ENCODE measurements at places on chromosomes 16 and 17.

DNA sequence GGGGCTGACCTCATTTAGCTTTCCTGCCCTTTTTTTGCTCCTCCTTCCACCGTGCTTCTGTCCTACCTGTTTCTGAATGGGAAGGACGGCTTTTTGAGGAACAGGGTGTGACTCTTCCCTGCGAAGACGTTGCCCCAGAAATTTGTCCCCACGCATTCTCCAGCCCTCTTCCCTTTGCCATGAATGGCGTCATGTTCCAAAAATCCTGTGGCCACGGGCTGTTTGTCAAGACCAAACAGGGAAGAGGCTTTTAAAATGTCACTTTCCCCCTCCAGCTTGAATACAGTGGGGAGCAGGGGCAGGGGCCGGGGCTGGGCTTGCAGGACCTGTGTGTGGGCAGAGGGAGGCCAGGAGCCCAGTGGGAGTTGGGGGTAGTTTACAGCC lies 13.9 kb downstream of the MPRIP start:
- DNase-seq, result no peak

DNA sequence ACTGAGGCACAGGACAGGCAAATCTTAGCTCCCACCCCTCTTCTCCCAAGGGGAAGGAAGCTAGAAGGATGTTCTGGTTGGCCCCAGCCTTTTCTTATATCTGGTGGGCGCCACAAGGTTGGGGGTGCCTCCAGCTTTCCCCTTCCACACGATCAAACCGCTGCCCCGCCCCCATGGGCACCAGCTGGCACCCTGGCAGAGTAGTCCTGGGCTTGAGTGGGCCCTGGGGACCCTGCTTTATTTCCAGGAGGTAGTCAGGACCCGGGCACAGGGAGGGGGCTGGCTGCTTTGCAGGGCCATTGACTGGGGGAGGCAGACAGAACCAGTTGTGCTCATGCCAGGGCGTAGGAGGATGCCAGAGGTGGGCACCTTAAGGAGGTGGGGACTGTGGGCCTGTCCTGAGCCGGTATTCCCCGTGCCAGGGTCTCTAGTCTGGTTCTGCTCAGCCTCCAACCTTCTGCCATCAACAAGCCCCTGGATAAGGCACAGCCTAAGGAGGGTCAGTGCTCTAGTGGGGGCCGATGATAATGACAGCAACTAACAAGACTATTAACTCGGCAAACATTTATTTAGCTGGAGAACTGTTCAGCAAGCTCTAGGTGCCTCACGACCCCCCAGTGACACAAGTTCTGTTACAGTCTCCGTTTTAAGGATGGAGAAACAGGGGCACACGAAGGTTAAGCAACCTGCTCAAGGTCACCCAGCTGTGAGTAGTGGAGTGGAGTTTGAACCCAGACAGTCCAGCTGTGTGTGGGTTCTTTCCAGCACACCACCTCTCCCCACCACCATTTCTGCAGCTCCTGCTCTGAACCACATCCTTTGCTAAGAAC lies 7.6 kb upstream of the PPP1R1B start:
- no peak for DNase-seq

GRCh38 chr16:70712942-70713341 lies 27.1 kb upstream of the MTSS2 start:
- DNase-seq, result no peak

GRCh38 chr16:1291576-1291974 lies 17.9 kb upstream of the UBE2I start:
- DNase-seq, result no peak

DNA sequence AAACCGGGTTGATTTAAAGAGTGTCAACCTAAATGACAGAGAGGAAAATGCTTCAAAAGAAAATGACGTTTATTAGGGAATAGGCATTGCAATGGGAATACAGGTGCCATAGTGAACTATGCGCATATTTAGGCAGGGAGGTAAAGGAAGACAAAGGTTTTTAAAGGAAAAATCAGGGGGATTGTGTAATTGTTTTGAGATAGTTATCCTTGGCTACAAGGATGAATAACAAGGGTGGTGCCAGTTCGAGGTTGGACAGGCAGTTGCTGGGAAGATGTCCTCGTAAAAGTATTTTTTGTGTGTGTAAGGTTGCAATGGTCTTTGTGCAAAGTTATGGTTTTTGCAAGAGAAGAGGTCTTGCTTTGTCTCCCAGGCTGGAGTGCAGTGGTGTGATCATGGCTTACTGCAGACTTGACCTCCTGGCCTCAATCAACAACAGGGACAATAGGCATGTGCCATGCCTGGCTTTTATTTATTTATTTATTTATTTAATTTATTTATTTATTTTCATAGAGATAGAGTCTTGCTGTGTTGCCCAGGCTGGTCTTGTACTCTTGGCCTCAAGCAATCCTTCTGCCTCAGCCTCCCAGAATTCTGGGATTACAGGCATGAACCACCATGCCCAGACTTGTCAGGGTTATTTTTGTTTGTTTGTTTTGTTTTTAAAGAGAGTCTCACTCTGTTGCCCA lies 63.1 kb downstream of the CACNG3 start:
- DNase-seq, result no peak

DNA sequence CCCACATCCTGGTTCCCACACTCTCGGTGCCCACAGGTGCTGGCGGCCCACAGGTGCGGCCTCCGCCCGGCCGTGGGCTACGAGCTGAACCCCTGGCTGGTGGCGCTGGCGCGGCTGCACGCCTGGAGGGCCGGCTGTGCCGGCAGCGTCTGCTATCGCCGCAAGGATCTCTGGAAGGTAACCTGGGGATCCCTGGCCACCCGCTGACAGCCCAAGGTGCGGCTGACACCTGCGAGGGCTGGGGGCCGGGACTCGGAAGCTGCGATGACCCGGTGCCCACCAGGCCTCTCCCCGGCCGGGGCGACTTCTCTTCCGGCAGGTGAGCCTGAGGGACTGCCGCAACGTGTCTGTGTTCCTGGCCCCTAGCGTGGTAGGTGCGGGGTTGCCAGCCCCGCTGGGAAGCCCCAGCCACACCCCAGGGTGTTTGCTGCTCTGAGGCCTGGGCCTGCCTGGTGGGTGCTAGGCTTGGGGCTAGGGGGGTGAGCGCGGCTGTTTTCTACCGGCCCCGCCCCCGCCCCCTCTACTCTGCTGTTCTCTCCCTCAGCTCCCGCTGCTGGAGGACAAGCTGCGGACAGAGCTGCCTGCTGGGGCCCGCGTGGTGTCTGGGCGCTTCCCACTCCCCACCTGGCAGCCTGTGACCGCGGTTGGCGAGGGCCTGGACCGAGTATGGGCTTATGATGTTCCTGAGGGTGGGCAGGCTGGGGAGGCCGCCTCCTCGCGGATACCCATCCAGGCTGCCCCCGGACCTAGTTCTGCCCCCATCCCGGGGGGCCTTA lies 1.0 kb downstream of the ANTKMT start:
- DNase-seq, result no peak

DNA sequence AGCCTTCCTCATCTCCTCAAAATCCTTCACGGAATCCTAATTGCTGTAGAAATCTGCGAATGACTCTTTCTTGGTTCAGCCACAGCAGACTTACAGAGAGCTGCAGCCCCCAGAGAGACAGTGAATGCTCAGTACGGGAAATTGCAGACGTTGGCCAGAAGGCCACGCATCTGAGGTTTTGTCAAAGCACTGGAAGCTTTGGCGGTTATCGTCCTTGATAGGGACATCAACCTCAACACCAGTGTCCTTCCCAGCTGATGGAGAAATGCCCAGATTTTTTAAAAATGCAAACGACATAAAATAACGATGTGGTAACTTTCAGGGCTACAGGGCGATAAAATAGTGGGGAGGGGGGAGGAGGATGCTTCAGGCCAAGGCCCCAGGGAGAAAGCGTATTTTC lies 166.6 kb upstream of the CIBAR2 start:
- DNase-seq, result no peak

GRCh38 chr17:49216953-49217650 lies 6.6 kb downstream of the ABI3 start:
- DNase-seq, result no peak

- DNase-seq, result no peak
Measured at GRCh38 chr16:24611310-24611709, 71.9 kb downstream of the RBBP6 start.

GRCh38 chr16:69286941-69287713 lies 24.0 kb upstream of the VPS4A start:
- DNase-seq, result peak; percentile 87

DNA sequence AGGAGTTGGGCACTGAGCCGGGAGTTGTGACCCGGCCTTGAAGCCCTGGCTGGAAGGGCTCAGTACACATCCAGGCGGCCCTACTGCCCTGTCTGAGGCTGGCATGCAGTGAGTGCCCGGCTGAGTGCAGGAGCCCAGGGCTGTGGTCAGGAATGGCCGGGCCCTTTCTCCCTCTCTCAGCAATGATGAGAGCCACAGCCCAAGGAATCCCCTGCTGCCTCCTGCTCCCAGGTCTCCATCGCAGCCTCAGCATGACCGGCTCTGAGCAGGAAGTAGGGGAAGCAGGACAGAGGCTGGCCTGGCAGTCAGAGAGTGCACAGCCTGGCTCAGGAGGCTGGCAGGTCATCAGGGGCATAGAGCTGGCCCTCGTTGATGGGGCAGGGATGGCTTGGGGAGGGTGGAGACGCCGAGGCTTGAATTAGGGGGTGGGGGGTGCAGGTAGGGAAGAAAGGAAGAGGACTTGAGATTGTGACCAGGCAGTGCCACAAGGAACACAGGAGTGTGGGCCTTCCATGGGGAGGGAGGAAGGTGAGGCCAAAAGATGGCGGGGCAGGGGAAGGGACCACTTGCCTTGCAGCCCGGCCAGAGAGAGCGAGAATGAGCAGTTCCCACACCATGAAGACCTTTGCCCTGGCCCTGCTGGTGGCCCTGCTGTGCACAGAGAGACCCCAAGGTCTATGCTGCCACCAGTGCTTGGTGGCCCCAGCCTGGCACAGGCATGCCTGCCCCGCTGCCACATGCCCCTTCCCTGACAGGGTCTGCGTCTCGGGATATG lies 32.1 kb upstream of the KRT17 start:
- no peak for DNase-seq

DNA sequence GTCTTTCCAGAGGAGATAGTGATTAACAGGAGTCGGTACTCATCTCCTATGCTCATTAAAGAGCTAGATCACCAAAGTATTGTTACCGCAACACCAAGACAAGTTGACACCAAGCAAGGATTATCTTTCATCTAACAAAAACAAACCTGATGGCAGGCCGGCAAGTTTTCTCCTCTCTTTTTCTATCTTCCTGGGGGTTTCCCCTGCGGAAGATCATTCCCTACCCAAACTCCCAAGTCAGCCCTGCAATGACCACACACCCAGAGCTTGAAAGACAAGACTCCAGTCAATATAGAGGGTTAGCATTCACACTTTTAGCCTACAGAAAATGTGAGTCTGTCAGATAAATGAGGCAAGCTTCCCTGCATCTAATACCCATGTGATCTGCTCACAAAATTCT lies 312.1 kb downstream of the SOX9 start:
- no peak for DNase-seq

GRCh38 chr16:78961464-78961863 lies 639.1 kb downstream of the MAF start:
- DNase-seq, result no peak

DNA sequence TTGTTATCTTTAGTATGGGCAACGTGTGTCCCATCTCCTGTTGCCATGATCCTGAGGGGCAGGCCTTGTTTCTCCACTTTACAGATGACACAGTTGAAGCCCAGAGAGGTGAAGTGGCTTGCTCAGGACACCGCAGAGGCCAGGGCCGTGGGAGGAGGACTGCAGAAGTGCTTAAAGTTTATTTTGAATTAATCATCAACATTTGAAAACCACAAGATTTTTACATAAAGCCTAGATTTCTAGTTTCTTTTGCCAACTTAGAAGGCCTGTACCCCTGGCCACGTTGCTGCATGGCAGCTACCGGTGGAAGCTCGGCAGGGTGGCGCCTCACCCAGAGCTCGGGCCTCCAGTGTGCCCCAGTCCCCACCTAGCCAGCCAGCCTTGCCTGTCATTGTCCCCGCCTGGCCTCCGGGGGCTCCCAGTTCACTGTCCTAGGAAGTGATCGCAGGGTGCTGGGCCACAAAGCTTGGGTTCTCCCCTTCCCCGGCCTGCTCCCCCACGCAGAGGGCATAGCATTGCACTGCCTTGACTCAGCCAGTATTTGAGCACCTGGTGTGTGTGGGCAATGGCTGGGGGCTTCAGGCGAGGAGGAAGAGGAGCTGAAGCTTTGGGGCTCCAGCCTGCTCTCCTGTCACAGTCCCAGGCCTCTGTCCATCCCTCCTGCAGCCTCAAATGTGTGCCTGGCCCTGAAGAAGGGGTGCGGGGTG lies 14.8 kb upstream of the ADCY7 start:
- peak; percentile 79 for DNase-seq

DNA sequence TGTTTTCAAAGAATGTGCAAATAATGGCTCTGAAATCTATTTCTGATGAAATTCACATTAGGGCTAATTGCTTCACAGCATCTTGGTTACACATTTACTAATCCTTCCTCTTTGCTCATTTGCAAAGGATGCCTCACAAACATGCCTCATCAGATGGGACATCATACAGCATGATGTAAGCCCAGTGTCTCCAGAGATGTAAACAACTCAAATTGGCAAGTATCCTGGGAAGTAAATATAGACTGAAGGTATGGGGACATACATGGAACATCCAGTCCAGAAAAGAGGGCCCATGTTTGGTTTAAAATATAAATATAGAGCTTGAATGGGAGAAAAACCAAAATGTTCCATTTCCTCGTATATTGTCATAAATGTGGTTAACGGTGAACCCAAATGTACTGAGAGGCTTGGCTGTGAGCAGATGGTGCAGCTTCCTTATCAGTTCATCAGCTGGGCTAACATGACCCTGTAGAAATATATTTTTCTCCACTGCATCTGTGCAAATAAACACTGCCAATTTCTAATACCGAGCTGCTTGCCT lies 142.9 kb upstream of the NUDT7 start:
- DNase-seq, result peak; percentile 29

GRCh38 chr16:2959206-2959605 lies 4.9 kb upstream of the KREMEN2 start:
- no peak for DNase-seq

GRCh38 chr17:20074001-20074400 lies 64.8 kb downstream of the SPECC1 start:
- DNase-seq, result no peak

DNA sequence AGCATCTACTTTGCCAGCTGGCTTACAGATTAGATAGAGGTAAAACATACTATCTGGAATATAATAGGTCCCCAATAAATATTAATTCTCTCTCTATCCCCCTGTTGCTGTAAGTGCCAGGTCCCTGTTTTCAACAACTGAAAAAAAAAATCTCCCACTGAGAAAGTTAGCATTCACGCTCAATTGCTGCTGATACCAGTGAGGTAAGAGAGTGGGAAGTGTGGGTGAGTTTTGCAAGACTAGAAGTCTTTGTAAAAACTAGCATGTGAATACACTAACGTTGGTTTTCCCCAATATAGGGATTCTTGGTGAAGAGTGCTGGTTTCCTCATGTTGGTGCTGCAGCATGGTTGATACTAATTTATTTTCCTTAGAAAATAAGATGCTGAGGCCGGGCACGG lies 11.7 kb upstream of the TAOK1 start:
- DNase-seq, result no peak

- peak; percentile 88 for DNase-seq
Measured at GRCh38 chr17:15260376-15261257, 4.5 kb downstream of the PMP22 start.

GRCh38 chr17:39014044-39014794 lies 47.0 kb upstream of the FBXO47 start:
- DNase-seq, result peak; percentile 80

- DNase-seq, result peak; percentile 68
Measured at GRCh38 chr17:17812211-17813054, 24.4 kb downstream of the SREBF1 start.

- peak; percentile 60 for DNase-seq
Measured at GRCh38 chr17:18278867-18279266, 18.4 kb downstream of the MIEF2 start.

Measured in fibroblast of pulmonary artery (primary cell).